ENCODE measurements at places on chromosomes 4 and X. TPM values are rescaled to one million over a fixed set of nuclear protein-coding genes. Genes with fewer than 3 reads are reported as not detected.

DNA sequence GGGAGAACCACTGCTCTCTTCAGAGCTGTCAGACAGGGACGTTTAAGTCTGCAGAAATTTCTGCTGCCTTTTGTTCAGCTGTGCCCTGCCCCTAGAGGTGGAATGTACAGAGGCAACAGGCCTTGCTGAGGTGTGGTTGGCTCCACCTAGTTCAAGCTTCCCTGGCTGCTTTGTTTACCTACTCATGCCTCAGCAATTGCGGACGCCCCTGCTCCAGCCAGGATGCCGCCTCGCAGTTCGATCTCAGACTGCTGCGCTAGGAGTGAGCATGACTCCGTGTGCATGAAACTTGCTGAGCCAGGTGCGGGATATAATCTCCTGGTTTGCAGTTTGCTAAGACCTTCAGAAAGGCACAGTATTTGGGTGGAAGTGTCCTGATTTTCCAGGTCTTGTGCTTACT is 70.9 kb downstream of the MAGEB5 start:
- DNase-seq: no peak

GRCh38 chrX:15151267-15152186 is 118.4 kb downstream of the ASB9 start:
- peak; percentile 31 for DNase-seq

DNA sequence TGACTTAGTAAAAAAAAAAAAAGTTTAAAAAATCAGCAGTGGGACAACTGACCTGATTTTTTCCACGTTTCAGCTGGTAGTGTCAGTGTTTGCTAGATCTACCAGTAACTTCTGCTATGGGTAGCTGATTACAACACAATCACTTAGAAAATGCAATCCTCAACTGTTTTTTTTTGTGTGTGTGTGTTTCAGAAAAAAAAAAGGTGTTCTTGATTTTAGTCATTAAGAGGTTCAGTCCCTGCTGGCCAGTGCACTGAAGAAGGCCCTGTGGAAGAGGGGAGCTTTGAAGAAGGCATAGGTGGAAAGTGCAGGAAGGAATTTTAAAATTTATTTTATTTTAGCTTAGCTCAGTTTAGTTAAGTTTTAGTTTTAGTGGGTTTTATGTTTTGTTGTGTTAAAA is 46.9 kb downstream of the SH2D1A start:
- no peak for DNase-seq

- peak; percentile 58 for DNase-seq
Measured at GRCh38 chr4:53767482-53767881, 176.2 kb upstream of the LNX1 start.

GRCh38 chrX:155048977-155049619 is 21.8 kb downstream of the CMC4 start:
- DNase-seq: peak; percentile 32

DNA sequence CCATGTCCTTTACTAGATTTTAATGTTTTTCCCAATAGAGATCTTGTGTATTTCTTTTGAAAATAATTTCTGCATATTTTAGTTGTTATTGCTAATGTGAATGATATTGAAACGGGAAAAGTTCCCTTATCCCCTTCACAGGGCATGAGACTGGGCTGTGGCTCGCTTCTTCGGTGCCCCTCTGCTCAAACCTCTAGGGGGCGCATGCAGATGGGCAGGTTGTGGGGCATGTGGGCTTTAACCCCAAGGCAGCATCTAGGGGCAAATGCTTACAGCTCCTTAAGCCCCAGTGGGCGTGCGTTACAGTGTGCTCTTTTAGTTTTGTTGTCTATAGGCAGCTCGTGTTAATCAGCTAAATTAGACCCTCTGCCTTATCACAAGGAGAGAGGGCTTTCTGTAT is 194.7 kb downstream of the OPHN1 start:
- DNase-seq: peak; percentile 2

Gene BGN
- total RNA-seq: 6.6 TPM

Data from RPMI7951 (cell line).